ENCODE measurements at places on chromosomes 6 and 20.

DNA sequence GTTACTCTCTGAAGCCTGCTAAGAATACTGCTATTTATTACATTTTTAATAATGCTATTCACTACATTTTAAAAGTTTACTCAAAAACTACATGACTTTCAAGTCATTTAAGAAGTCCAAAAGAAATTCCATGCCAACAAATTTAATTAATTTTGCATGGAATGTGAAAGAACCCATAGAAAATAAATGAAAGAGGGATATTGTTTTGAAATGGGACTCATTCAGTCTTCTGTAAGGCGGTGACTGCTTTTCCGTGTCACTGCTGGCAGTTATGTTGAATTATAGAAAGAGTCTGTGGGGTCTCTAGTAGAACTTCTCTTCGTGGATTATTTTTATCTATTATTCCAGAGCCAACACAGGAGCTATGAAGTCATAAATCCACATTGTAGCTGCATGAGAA is 211.2 kb downstream of the LAMA2 start:
- no peak for DNase-seq

- DNase-seq: peak; percentile 88
Observed at GRCh38 chr6:25342802-25343201, 63.6 kb downstream of the CARMIL1 start.

GRCh38 chr20:46070215-46070900 is 19.4 kb downstream of the NCOA5 start:
- DNase-seq: no peak

DNA sequence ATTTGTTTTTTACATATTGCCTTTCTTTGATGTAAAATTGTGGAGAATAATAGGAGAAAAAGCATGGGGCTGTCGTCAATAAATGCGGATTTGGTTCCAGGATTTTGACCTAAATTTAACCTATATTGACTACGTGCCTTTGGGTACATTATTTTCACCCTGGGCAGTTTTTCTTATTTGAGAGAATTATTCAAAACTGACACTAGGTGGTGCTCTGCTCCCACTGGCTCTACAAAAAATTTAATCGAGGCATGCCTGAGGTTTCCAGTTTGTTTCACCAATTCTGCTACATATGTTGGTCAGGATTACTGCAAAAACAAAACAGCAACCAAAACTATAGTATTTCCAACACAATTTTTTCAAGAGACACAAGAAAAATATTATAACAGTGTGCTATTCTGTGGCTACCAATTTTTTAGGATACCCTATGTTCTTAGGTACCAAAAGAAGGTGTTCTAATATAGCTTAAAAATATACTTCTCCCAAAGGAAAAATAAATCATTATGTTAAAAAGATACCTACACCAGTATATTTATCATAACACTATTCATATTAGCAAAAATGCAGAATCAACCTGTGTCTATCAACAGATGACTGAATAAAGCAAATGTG is 48.6 kb upstream of the FABP7 start:
- no peak for DNase-seq

GRCh38 chr6:112475083-112475482 is 128.0 kb downstream of the RFPL4B start:
- no peak for DNase-seq

- DNase-seq: no peak
Observed at GRCh38 chr6:126156973-126157372, 170.6 kb downstream of the TRMT11 start.

DNA sequence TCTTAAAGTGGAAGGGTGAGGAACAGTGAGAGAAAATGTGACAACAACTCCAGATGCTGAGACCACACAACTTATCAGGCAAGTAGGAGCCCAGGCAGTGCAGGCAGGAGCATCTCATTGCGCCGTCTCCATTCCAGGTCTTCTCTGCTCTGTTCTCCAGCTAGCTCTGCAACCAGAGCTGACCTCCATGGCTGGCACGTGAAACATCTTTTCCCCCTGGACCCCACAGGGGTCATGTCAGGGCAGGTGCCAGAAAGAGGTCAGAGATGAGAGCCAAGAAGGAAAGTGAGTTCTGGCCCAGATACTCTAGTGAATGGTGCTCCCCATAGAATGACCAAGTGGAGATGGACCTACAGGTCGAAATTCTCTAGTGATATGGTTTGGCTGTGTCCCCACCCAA is 281.4 kb downstream of the SMOC2 start:
- DNase-seq: no peak

DNA sequence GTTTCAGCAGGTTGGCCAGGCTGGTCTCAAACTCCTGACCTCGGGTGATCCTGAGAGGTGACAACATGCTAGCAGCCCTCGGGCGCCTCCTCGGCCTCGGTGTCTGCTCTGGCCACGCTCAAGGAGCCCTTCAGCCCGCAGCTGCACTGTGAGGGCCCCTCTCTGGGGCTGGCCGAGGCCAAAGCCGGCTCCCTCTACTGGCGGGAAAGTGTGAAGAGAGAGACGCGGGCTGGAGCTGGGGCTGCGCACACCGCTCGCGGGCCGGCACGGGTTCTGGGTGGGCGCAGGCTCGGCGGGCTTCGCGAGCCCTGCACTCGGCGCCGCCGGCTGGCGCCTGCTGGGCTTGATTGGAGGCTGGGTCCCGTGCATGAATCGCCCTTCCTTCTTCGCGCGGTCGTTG is 80.8 kb upstream of the RBM24 start:
- no peak for DNase-seq

DNA sequence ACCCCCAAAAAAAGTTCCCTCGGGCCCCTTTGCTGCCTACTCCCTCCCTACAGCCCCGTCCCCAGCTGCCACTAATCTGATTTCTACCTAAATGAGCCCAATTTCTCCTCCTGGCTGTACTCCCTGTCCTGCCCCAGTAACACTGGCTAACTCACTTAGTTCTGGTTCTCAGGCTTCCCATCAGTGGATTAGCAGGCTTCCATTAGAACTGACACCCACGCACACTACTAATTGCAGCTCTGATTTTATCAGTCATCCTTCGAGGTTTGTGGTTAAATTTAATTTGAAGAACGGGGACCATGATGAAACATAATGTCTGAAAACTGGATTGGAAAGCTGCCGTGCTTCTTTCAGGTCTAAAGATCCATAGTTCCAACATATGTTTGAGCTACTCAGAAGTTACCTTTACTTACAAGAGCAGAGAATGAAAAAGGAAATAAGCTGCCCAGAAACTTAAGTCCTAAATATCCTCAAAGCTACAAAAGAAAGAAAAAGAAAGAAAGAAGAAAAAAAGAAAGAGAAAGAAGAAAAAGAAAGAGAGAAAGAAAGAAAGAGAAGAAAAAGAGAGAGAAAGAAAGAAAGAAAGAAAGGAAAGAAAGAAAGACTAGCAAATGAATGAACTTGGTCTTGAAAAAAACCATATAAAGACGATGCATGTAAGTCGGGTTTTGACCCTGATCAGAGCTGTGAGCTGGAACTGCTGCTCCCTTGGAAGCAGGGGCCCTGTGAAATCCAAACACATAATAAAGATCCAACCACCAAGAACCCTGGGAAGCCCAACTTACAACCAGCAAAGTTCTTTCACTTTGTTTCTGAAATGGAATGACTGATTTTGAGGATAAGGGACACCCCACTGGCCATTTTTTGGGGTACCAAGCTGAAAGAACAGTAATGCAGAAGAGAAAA is 51.7 kb downstream of the CNKSR3 start:
- no peak for DNase-seq
